ENCODE measurements at places on chromosomes 16 and 17. TPM values are rescaled to one million over a fixed set of nuclear protein-coding genes. Genes with fewer than 3 reads are reported as not detected.
A peak's percentile ranks its signal among the peaks of the same experiment; 100 is the strongest.

The USP10 gene
- total RNA-seq, result 151 TPM

DNA sequence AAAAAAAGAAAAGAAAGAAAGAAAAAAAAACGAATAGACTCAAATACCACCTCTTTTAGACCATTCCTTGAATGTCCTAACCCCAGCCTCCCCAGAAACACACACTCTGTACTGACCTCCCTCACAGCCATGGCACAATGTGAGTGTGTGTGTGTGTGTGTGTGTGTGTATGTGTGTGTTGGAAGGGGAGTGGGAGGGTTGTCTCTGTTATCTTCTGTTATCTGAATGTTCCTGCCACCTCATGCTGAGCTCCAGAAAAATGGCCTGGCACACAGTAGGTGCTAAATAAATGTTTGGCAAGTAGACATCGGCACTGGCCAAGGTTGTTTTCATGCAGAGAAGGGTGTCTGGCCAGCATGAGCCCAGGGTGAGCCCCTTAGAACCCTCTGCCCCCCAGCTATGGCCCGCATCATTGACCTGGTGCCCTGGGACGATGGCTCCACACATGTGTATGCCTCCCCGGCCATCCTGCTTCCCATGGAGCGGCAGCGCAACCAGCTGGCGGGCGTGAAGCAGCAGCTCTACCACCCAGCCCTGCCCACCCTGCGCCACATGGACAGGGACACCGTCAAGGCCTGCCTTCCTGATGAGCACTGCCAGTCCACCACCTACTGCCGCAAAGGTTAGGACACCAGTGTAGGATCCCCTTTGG lies 6.6 kb upstream of the CNGB1 start:
- DNase-seq, result no peak

The WFIKKN2 gene
- not detected for total RNA-seq

DNA sequence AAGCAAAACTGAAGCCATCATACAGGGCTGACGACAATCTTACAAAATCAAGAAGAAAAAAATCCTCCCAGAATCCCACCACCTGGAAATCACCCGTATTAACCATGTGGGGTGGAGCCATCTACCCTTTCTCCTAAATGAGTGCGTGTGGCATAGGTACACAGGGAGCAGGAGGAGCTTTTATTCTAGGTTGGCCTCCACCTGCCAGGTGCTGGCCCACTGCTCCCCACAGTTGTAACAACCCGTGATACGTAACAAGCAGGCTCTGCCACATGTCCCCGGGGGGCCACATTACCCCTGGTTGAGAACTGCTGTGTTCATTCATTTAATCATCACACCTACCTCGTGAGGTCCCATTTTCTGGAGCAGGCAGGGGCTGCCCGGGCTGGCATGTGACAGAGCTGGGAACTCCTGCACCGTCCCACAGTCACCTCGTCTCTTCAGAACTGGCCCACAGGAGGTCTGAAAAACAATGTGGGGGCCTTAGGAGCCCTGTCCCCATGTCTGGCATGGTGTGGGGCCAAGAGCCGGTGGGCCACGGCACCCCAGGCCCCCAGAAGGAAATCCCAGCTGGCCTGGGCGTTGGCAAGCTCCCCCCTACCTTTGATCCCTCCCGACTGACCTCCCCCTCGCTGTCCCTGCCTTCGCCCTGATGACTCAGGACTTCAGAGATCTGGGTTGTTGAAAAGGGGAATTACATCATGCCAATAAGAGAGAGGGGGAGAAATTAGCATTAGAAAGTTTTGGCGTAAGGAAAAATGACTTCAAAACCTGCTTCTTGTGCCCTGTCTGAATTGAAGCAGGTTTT lies 12.9 kb downstream of the CMIP start:
- no peak for DNase-seq

DNA sequence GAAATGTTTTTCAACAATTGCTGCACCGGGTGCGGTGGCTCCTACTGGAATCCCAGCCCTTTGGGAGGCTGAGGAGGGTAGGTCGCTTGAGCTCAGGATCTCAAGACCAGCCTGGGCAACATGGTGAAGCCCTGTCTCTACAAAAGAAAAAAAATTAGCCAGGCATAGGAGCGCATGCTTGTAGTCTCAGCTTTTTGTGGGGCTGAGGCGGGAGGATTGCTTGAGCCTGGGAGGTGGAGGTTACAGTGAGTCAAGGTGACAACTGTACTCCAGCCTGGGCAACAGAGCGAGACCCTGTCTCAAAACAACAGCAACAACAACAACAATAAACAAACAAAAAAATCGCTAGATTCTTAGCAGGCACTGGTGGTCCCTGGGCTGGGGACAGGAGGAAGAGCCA lies 28.5 kb downstream of the IL21R start:
- DNase-seq, result no peak

DNA sequence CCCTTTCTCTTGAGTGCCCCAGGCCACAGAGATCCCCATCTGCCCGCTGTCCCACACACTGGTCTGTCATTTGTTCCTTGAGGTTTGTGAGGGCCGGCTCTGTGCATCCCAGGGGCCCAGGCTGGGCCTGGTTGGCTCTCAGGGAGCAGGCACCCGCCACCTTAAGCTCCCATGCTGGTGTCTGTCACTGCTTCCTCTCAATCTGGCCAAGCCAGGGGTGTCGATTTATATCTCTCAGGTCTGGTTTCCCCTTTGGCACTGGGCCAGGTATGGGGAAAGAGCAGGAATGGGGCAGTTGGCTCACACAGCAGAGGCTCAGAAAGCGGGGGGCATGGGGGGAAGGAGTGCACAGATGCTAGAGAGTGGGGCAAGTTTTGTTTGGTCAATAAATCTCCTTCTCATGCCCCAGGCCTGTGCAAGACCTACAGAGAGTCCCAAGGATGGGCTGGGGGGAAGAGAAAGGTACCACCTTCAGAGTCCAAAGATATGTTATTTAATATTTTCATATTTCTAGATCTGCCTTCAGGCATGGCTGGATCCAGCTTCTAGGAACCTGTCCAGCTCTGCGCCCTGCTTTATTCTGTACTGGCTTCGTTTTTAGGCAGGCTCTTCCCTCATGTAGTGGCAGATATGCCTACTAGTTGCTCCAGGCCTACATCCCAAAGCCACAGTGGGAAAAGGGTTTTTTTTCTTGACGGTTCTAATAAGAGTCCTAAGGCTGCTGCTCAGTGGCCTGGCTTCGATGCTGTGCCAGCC lies 34.3 kb downstream of the IL4R start:
- DNase-seq, result no peak

The CES3 gene
- total RNA-seq, result 0.43 TPM

DNA sequence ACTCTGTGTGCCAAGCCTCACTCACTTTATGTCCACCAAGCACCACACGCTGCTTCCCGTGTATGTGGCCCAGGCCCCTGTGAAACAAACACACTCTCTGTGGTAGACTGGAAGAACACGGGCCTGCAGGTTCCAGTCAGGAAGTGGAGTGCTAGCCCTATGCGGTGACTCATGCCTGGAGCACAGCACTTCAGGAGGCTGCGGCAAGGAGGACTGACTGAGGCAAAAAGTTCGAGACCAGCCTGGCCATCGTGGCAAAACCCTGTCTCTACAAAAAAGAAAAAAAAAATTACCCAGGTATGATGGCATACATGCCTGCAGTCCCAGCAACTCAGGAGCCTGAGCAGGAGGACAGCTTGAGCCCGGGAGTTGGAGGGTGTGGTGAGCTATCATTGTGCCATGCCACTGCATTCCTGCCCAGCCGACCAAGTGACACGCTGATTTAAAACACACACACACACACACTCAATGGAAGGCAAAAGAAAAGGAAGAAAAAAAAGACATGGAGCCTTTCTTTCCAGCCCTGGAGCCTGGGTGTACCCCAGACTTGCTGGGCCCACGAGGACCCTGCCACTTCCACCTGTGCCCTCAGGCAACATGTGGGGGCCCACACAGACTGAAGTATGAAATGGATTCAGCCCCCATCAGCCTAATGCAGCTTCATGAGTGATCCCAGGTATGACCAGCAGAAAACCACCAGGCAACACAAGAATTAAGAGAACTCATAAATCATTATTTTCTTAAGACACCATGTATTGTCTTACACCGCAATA lies 126.6 kb downstream of the ANKRD11 start:
- DNase-seq, result peak; percentile 60

GRCh38 chr17:36629970-36630502 lies 28.7 kb downstream of the MRM1 start:
- no peak for DNase-seq

The GRN gene
- total RNA-seq, result 34.4 TPM

The CDRT4 gene
- total RNA-seq, result 3.2 TPM

- DNase-seq, result no peak
Observed at GRCh38 chr16:55908641-55909040, 33.5 kb upstream of the CES5A start.

GRCh38 chr17:81123052-81124048 lies 42.0 kb upstream of the PVALEF start:
- no peak for DNase-seq

The ZMYND15 gene
- total RNA-seq, result not detected

- peak; percentile 53 for DNase-seq
Observed at GRCh38 chr17:2710803-2711607, 559 bp downstream of the CLUH start.

DNA sequence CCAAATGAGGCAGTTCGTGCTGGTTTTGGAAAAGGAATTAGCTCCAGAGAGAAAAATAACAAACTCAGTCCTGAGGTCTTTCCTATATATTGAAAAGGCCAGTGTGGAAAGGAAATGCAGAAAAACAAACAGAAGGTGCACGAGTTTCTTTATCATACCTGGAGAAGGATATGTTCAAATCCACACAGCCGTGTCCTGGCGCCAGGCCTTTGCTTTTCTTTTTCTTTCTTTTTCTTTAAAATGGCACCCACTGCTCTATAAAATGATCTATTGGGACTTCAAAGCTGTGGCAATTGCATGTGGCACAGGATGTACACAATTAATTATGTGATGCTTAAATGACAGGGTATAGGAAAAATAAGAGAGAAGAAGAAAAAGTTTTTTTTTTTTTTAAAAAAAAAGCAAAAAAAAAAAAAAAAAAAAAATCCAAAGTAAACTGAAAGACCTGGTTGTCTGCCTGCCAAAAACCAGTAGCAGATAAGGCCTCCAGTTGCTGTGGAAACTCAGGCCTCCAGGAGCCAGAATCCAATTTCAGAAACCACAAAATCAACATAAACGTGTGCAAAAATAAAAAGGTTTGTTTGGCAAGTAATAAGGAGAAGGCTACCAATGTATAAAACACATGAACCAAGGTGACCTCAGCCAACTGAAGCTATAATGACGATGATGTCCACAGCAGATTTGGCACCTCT lies 957.6 kb upstream of the SOX9 start:
- DNase-seq, result no peak

The PIGW gene
- 34.6 TPM for total RNA-seq

The NPIPA5 gene
- 8.8 TPM for total RNA-seq

Measured in activated naive CD8-positive, alpha-beta T cell treated with anti-CD3 and anti-CD28 coated beads for 36 hours (primary cell).